Spinal cord (tissue), 10 donors: ENCODE measurements at places on chromosomes 6 and 20. TPM values are rescaled to one million over a fixed set of nuclear protein-coding genes. Genes with fewer than 3 reads are reported as not detected.

The TMEM74B gene
- 6.2 TPM for total RNA-seq

The EPHA7 gene
- total RNA-seq, result 90.2 TPM

The OPRL1 gene
- total RNA-seq, result 5.2 TPM

DNA sequence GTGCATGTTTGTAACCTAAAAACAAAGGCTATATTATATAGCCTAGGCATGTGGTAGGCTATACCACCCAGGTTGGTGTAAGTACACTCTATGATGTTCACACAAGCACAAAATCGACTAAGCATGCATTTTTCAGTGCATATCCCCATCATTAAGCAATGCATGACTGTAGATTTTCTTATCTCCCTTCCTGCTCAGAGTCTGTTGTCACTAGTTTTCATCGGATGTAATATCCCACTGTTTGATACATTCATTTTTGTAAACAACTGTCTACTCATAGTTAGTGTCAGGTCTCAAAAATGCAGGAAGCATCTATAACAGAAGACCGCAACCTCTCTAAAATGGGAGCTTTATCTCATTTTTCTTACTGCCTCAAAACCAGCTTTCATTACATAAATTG, 70.7 kb downstream of the GFRAL start:
- DNase-seq, result no peak

GRCh38 chr6:87600576-87600975, 10.6 kb downstream of the ORC3 start:
- no peak for DNase-seq

DNA sequence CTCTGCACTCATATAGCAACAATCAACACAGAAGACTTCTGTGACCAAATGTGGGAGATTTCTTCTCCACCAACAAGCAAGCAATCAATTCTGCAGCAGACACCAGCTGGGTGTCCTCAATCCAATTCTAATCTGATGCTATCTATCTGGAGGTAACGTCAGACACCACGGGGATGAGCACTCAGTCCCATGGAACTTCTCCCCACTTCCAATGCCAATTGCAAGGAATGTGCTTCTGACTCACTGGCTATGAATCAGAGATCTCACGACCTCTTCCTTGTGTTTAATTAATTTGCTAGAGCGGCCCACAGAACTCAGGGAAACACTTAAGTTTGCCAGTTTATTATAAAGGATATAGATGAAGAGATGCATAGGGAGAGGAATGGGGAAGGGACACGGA, 103.5 kb upstream of the SIRPG start:
- no peak for DNase-seq

The ECT2L gene
- total RNA-seq, result 0.99 TPM

DNA sequence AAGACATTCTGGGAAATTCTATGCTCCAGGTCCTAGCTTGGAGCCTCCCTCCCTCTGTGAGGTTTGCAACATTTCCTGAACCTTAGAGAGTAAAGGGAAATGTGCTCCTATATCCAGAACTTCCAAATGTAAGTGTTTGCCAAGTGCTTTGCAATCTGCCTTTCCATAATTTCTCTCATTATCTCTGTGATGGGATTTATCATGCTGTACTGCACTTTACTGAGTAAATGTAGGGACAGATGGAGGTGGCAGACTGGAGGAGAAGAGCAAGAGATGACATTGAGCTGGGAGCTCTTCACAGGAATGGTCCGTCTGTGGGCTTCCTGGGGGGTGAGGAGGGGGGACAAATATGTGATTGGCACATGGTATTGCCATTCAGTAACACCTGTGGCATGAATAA, 184.3 kb downstream of the SOX4 start:
- no peak for DNase-seq

DNA sequence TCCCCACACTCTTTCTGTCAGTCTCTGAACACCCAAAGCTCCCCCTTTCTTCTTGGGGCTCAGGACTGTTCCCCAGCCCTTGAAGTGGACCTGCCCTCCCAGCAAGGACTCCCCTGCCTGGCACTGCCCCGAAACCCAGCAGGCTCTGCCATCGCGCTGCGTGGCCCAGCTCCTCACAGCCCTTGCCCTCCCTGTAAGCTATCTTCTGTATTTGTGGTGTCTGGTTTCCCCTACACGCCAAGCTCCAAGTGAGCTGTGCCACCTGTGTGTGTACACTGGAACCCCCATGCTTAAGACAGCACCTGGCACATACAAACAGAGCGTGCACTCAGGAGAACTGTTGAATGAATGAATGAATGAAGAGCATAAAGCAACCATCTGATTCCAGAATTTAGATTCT, 57.7 kb downstream of the TMEM242 start:
- no peak for DNase-seq

DNA sequence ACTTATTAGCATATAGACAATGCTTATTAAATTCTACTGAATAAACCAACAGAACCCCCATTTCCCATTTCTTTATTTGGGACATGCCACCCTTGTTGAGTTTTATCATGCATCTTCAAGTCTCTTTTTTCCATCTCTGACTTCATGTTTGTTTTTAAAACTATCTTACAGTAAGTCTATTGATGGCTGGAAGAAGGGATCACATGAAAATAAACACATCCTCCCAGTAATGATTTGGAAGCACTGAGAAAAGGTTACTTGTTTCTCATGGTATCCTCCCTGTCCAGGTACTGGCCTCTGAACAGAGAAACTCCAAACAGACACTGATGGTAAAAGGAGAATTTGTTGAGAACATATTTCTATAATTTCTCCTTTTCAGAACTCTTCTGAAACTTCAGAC, 74.9 kb downstream of the KIF13A start:
- no peak for DNase-seq

DNA sequence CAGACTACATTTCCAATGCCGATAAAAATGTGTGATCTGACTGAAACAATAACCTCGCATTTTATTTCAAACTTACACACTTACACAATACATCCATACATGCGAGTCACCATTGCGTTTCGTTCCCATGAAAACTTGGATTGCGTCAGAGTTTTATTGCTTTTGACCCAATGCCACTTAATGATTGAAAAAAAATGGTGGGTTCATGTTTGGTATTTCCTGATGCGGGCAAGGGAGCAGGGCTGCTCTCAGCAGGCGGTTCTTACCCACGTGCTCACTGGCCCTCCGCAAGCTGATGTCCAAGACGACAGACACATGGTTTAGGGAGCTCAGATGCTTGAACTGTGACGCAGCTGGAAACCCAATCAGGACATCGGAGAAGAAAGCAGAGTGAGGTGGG, 281.0 kb upstream of the SULF2 start:
- DNase-seq, result no peak

DNA sequence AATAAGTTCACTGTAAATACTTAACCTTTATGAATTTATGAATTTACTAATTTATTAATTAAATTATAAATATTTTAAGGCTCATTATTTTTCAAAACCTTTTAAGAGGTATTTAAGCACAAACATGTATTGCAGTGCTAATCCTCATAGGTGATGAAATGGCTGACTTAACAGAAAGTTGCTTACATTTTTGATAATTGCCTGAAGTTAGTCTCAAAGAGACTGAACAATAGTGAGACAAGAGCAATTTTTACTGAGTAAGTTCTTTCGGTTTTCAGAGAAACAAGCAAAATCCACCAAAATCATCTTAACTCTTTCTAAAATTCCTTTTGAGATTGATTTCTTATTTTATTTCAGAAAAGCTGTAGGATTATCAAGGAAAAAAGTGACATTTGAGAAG, 137.3 kb upstream of the VGLL2 start:
- no peak for DNase-seq

DNA sequence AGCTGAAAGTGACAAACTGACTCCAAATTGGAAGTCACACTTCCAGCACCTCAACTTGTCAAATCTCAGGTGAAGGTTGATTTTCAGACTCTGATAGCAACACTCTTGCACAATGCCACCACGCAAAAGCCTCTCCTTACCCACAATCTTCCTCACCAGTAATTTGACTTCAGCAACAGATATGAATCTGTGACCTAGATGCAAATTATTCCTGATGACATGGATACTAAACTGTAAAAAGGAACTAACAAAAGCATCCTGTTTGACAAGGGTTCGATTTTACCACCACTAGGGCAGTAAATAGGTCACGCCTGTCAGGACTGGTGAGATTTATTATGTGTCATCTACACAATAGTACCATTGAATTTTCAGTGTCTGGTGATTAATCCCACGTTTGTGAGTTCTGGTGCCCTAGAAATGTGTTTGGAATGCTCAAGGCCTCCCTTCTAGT, 134.4 kb upstream of the COL21A1 start:
- DNase-seq, result no peak

DNA sequence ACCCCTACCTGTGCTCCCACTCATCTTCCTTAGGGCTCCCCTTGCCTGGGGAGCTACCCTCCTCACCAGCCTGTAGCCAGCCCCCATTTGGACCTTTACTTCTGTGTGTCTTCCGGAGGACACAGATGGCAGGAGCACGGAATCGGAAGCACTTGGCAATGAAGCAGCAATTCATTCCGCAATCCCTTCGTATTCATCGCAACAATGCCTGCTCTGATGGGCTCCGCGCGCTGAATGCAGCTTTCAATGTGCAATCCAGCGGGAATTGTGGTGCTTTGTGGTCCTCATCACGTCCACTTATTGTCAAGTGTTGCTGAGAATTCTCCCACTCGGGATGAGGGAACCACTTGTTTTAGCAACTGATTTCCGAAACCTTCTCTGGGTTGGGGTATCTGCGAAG, 336.0 kb downstream of the DHX35 start:
- no peak for DNase-seq

GRCh38 chr6:53581173-53581773, 36.4 kb upstream of the GCLC start:
- no peak for DNase-seq

DNA sequence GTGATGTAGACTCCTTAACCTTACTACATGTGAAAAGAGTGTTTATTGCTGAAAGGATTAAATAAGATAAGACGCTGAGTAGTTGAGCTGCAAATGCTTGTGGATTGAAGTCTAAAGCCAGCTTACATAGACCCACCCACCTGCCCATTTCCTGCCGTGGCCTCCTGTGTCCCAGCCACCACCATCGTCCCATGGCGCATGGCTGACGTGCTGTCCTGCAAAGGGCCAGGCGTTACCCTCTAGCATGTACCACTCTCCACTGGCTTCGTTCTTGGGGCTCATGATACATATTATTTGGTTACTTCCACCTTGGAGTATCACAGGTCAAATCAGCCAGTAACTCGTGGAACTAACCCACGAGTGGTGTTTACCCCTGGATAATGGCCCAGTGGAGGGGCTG, 181.8 kb downstream of the CDH4 start:
- DNase-seq, result no peak

GRCh38 chr20:47139934-47140535, 216.5 kb downstream of the ZMYND8 start:
- no peak for DNase-seq

DNA sequence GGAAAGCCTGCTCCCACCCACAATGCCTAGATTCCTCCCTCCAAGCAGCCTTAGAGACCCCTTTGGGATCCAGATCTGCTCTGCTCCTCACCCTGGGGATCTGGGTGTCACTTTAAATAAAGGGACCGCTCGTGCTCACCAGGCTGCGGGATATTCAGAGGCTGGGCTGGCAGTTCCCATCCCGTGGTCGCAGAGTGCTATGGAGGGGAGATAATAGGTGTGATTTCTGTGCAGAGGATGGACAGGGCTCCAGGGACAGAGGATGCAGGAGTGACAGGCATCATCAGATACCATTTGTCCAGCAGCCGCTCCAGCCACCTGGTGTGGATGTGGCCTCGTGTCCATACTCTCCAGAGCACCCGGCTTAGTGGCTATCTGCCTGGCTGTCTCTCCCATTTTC, 415.9 kb upstream of the SULF2 start:
- DNase-seq, result no peak

- DNase-seq, result no peak
Observed at GRCh38 chr6:20969551-20969950, 435.3 kb downstream of the CDKAL1 start.

DNA sequence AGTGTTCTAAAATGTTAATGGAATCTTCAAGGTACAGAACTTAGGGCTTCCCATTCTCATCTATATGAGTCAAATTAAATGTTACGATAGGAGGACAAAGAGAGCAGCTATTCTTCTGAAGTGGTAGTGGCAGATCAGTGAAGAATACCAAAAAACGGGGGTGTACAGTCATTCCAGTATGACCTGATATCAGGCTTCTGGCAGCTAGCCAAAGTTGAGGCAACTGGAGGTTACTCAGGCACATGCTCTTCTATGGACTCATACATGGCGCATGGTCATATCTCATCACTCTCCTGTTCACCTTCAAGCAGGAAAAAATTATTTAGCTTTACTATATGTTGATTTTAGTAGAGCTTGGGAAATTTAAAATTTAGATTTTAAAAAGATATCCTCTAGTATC, 1608.8 kb downstream of the GRIK2 start:
- DNase-seq, result no peak

DNA sequence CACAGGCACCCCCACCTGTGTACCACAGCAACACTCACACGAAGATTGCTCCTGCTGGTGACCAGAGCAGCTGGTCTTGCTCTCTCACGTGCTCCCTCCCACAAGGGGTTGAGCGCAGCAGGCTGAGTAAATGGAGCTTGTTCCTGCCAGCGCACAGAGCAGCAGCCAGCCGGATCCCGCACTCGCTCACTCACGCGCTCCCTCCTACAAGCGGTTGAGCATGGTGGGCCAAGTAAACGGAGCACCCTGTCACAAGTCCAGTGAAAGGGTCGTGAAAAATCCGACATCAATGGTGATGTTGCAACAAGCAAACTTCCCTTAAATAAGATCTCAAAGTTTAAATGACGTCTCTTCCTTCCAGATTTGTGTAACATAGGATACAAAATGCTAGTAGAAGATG, 313.7 kb downstream of the FOXC1 start:
- DNase-seq, result no peak

DNA sequence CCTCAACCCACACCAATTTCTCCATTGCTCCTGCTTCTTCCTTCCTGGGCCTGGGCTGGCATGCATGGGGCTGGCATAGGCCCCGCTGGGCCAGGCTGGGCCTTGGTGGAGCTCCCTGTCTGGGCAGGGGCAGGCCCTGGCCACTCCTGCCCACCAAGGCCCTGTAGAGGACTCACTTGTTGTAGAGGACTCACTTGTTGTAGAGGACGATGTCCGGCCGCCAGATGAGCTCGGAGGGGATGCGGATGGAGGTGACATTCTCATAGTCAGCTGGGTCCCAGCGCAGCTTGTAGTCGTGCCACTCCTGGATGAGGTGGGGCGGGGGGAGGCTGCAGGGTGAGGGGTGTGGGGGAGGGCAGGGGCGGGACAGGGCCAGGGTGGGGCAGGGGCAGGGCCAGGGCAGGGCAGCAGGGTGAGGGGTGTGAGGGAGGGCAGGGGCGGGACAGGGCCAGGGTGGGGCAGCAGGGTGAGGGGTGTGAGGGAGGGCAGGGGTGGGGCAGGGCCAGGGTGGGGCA, 5.3 kb downstream of the CHRNA4 start:
- DNase-seq, result no peak

GRCh38 chr6:139161817-139162284, 27.0 kb downstream of the HECA start:
- no peak for DNase-seq

GRCh38 chr6:56109149-56109548, 138.2 kb downstream of the COL21A1 start:
- no peak for DNase-seq

The TINAG gene
- total RNA-seq, result 0.10 TPM

DNA sequence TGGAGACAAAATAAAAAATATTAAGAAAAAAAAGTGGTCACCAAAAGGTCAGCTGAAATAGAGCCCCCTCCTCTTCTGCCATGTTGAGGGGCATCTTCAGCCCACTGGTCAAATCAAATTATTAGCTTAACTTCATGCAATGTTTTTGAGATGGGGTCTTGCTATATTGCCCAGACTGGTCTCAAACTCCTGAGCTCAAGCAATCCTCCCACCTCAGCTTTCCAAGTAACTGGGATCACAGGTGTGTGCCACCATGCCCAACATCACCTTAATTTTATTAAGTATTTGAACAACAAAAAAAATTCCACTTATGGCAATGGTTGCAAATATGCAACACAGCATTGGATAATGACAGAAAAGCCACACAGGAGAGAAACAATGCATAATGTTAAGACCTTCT, 99.3 kb upstream of the BEND3 start:
- DNase-seq, result no peak
